ENCODE measurements at places on chromosomes 1 and 21.
A peak's percentile ranks its signal among the peaks of the same experiment; 100 is the strongest.

GRCh38 chr21:42155045-42155855 is 63.7 kb upstream of the ABCG1 start:
- no peak for DNase-seq

DNA sequence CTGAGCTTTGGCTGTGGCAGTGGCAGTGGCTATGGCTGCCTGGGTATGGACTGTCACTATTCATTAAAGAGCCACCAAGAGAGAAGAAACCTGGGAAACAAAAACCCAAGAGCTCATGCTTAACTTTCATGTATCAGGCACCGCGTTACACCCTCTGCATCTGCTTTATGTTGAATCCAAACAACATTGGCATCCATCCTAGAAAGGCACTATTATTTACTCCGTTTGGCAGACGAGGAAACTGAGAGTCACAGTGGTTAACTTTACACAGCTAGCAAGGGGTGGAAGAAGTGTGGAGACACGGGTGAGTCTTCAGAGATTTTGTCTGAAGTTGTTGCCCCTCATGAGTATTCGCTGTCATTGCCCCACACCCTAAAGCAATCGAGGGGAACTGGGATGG is 63.8 kb downstream of the PLXNA2 start:
- no peak for DNase-seq

GRCh38 chr1:231940116-231940515 is 313.5 kb downstream of the DISC1 start:
- DNase-seq, result no peak

DNA sequence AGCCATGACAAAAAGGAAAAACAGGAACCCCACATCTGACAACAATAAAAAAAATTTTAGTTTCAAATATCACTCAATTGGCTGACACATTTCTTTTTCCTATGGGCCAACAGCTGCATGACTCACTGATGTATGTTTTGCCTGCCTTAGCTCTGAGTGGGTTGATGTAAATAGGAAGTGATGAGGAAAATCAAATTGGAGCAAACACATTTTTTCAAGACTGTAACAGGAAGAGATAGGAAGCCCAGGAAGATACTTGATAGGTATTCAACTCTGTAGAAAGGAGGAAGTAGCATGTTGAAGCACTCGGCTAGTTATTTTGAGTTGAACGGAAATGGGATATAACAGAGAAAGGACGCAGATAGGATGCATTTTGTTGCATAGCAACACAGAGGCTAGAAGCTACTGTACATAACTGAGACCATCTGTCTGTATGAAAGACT is 168.0 kb upstream of the NR5A2 start:
- DNase-seq, result no peak

- DNase-seq, result peak; percentile 12
Observed at GRCh38 chr21:31326522-31327242, 17.4 kb downstream of the TIAM1 start.

- no peak for DNase-seq
Observed at GRCh38 chr1:9284061-9284460, 8.6 kb upstream of the SPSB1 start.

DNA sequence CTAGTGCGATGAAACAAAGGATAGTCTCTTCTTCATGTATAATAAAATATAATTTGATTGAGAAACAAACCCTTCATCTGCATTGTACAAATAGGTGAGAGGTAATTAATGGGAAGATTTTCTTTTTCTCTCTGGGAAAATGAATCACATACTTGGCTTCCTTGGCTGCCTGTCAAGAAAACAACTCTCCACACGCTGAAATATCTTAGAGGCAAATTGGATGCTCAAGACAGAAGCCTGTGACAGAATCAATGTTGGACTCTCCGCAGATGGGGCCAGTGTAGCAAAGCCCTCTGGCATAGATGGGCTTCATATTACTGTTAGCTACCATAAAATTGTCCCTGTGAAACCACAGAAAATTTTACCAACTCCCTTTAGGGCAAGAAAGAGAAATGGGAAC is 186.6 kb downstream of the GRIK1 start:
- DNase-seq, result no peak

DNA sequence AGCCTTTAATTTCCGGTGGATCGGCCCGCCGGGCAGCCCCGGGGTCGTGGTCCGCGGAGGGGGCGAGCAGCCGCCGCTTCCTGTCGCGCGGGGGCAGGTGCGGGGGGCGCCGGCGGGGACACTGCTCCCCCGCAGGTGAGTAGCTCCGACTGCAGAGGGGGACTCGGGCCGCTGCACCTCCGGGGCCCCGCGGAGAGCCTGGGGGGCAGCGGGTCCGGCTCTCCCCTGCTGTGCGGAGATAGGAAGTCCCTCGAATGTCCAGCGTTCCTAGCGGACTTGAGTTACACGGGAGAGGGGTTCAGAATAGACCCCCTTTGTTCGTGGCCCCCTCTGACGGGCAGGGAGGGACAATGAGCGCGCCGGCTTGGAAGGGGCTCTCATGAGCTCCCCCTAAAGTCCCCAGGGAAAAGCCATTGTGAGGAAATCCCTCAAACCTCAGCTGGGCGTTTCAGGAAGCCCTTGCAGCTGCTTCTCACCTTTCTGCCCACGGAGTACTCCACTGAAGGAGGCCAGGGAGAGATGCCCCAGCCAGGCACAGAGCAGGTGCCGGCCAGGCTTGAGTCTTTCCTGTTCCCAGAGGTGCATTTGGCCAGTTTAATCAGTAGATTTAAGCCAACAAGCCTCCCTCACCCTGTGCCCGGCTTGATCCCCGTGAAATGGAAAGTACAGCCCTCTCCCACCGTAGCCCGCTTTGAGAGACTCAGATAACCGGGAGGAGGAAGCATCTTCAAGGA is 925 bp downstream of the PDE9A start:
- no peak for DNase-seq

DNA sequence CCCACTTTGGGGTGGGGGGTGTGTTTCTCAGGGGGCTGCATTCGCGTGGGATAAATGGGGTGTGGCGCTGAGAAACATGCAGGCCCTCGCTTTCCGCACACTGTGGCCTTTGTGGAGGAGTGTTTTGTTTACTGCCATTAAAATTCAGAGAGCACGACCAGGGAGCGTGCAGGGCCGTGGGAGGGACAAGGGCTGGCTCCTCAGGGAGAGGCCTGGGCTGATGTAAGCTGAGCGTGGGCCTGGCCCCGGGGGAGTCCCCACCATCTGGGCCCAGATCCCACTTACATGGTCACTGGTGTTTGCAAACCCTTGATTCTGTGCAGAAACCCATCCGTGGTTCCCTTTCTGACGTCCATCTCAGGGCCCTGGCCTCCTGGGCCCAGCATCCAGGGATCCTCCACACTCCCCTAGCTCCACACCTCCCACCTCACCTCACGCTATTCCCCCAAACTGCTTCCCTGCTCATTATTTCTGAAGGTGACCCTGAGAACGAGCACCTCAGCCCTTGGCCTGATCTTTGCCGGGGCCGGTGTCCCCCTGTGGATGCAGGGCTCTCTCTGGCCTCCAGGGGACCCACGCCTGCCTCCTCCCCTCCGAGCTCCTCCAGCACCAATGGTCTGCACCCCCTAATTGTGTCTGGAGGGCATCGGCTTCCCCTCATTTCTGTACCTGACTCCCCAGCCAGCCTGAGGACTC is 92.5 kb upstream of the SIM2 start:
- DNase-seq, result no peak

DNA sequence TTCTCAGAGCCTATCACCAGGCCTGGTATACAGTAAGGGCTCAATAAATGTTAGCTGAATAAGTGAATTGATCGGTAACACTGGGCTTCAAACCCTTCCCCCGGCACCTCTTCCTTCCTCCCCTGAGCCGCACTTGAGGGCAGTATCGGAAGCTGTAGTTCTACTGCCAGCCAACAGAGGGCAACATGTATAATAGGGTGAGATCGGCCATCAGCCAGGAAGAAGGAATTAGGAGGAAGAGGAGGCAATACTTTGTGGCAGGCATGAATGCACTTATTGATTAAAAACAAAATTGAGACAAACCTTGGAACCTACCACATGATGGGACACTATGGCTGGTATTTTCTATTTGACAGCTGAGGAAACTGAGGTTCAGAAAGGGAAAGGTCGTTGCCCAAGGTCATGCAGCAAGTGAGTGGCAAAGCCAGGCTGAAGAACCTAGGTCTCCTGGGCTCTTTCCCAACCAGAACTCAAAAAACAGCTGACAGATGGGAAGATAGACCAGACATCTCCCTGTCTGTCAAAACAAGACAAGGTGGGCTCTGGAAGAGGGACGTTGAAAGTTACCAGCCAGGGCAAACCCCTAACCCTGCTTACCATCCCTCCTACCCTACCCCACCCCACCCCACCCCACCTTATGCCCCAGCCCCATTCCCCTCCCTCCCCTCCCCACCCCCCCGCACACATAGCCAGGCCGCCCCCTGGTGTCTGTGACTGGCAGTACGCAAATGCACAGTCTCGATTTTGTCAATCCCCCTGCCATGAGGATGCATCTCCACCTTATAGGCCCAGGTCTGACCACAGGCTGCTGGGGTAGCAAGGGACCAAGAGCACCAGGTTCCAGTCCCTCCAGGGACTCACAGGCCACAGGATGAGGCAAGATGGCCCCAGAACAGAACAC is 107.3 kb upstream of the RUNX3 start:
- DNase-seq, result peak; percentile 45

- no peak for DNase-seq
Observed at GRCh38 chr1:184693011-184693410, 61.6 kb downstream of the EDEM3 start.

GRCh38 chr1:50969611-50970508 is at the start of gene CDKN2C:
CDKN2C (plus strand) TSS chr1:50970245; CDS start chr1:50970369, 124 bp downstream.
- no peak for DNase-seq

DNA sequence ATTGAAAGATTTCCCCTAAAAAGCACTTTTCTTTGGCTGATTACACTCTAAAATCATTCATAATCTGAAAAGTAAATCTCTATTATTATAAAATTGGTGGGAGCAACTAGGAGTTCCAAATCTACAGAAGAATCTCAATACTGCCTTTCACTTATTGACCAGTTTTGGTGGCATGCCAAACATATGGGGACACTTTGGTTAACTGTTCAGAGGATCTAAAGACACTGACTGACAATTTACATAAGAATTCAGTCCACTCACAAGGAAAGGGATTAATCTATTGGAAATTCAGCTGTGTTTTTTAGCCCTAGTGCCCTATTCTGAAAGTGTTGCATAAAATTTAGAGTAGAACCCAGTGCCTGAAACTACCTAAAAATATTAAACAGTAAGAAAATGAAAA is 113.6 kb downstream of the LRRC40 start:
- DNase-seq, result no peak

GRCh38 chr1:91650764-91651163 is 150.1 kb downstream of the CDC7 start:
- no peak for DNase-seq

DNA sequence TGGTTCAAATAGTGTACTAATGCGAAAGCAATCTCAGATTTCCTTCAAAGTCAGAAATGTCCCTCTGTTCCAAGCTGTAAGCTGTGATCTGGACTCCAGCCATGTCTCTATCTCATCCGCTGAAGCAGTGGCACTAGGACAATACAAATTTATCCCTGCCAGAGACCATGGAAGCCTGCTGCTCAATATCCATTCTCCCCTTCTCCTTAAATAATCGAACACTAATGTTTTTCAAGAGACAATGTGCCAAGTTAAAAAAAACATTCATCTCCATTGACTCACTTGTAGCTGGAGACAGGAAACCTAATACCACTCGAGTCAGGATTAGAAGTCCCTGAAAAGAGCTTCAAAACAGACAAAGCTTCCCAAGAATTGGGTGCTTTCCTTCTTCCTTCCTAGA is 38.5 kb upstream of the PGBD5 start:
- DNase-seq, result no peak

- no peak for DNase-seq
Observed at GRCh38 chr1:209618756-209619420, 33.3 kb downstream of the LAMB3 start.

- DNase-seq, result no peak
Observed at GRCh38 chr1:214762902-214763301, 159.9 kb downstream of the CENPF start.

GRCh38 chr21:25080141-25080540 is 527.1 kb downstream of the MRPL39 start:
- no peak for DNase-seq

- DNase-seq, result no peak
Observed at GRCh38 chr1:9315411-9316079, 22.9 kb downstream of the SPSB1 start.

- no peak for DNase-seq
Observed at GRCh38 chr1:201676197-201676596, 137.3 kb downstream of the NAV1 start.

DNA sequence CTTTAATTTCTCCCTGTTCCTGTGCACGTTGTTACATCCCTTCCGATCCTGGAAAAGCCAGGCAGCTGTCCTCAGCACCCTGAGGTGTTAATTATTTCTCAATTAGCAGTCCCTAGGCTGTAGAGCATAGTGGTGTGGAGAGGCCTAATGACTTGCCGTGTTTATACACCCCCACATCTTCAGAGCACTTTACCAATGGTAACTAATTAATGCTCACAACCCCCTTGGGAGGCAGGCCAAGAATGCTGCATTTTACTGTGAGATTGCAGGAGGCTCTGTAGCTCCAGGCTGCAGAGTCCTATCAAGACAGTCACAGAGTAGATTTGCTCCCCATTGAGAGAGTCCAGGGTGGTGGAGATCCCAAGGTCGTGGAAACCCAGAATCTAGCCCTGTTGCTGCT is 2.4 kb upstream of the PARS2 start:
- DNase-seq, result no peak

DNA sequence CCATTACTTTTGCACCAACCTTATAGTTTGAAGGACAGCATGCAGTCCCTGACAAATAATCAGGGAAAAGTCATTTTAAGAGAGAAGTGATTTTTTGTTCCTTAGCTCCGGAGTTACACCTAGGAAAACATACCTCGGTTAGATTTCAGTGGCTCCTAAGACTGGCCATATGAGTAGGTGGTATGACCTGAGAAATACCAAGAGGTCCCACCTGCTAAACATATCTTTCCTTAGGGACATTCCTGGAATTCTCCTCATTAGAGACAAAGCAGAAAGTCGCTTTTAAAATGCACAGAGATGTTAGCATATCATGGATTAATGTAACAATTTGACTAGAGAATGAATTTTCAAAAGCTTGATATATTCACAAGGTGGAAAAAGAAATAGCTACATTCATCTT is 84.2 kb upstream of the RNPC3 start:
- DNase-seq, result no peak
